ENCODE measurements at places on chromosomes 1 and 21.

DNA sequence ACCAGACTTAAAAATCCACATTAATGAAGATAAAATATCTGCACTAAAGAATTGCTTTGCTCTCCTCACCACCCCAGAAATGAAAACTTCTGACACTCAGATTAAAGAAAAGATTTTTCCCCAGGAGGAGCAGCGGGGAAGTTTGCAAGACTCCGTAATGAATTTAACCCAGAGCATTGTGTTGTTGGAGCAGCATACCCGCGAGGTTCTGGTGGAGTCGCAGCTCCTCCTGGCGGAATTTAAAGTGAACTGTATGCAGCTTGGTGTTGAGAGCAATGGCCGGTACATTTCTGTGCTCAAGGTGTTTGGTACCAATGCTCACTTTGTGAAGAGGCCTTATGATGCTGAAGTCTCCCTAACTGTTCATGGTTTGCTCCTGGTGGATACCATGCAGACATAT lies 46.4 kb downstream of the VPS13D start:
- DNase-seq = no peak

DNA sequence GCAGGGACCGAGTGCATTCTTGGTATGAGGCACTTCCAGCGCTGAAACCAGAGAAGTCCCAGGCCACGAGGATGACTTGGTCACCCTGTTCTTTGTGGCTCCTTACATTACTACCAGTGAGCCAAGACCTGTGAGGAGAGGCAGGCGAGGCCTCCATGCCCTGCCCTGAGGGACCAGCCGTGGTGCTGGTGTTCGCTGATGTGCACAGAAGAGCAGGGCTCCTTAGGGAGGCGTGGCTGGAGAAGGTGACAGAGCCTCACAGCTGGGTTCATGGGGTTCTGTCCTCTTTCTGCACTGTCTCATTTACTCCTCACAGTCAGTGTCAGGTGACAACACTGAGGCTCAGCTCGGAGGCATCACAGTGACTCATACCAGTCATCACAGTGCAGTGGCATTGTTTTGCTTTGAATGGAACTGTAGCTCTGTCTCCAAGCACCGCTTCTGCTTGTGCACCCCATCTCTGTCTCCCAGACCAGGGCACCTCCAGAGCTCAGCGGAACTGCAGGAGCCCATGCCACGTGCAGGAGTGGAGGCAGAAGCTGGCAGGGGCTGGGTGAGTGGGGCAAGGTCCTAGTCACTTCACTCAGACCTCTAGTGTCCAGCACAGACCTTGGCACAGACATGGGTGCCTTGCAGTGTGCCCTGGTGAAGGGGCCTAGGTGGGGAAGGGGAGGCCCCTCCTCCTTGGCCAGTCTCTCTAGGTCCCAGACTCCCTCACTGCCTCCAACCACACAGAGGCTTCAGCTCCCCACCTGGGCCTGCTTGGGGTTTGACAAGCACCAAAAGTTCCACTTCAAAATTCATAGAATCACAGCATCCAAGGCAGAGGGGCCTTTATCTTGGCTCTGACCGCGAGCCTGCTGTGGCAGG lies 310.9 kb downstream of the MATN1 start:
- DNase-seq = no peak

DNA sequence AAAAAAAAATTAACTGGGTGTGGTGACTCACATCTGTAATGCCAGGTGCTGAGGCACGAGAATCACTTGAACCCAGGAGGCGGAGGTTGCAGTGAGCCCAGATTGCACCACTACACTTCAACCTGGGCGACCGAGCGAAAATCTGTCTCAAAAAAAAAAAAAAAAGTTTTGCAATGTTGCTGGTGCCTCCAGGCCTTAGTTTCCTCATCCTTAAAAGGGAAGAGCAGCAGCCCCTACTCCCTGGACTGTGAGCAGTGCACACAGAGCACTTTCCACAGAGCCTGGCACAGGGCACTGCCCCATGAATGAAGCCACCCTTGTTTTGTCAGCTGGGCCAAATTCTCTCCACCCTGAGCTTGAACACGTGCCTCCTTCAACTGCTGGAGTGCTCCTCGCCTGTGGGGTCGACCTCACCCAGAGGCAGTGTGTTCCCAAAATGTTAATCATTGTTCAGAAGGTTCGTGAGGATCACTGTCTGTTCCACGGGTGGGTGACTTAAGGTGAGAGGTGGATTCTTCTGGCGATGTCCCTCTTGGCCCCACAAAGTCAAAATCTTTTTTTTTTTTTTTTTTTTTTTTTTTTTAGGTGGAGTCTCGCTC lies 152.1 kb upstream of the TMEM51 start:
- DNase-seq = no peak

DNA sequence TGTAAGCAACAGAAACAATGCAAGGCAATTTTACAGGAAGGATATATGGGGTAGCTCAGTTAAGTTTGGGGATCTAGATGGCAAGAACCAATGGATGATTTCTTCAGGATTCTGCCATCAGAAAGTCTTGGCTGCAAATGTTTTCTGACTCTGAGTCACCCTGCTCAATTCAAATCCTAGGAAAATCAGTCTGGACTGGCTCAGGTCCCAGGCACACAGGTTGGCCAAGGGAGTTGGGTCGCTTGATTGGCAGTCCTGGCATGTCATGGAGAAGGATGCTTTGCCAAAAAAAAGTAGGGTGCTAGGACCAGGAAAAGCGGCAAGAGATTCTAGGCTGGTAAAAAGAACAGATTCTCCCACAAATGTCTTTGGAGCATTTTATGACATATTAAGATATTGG lies 28.9 kb upstream of the S1PR1 start:
- DNase-seq = no peak

DNA sequence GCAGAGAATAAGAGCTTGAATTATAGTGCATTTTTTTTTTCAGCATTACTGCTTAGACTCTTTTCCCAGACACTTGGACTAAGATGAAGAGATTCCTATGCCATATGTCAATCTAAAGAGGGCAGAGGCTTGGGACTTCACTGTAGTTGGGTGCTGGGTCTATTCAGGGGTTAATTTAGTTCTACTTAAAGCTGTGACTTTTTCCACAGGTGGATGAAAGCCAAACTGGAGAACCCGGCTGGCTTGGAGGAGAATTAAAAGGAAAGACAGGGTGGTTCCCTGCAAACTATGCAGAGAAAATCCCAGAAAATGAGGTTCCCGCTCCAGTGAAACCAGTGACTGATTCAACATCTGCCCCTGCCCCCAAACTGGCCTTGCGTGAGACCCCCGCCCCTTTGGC lies 104.8 kb downstream of the ATP5PO start:
- no peak for DNase-seq

- DNase-seq = no peak
These were observed 140.0 kb upstream of the GRIK3 start for GRCh38 chr1:37174341-37174740.

- no peak for DNase-seq
These were observed 127.6 kb downstream of the C1orf21 start for GRCh38 chr1:184514447-184514846.

DNA sequence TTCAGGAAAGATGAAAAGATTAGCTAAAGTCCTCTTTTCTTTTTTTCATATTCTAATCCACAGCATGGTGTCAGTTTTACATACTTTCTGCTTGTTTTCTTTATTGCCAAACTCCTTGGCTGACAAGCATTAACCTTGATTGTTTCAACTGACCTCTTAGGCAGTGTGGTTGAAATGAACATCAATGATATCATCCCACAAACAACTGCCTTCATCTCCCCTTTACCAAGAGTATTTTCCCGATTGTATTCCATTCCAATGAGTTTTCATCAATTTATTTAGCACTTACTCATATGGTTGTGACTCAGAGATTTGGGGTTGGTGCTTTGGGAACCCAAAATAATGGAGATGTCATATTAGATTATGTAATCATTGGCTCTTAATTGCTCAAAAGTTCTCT lies 71.8 kb downstream of the SPAG17 start:
- DNase-seq = no peak

DNA sequence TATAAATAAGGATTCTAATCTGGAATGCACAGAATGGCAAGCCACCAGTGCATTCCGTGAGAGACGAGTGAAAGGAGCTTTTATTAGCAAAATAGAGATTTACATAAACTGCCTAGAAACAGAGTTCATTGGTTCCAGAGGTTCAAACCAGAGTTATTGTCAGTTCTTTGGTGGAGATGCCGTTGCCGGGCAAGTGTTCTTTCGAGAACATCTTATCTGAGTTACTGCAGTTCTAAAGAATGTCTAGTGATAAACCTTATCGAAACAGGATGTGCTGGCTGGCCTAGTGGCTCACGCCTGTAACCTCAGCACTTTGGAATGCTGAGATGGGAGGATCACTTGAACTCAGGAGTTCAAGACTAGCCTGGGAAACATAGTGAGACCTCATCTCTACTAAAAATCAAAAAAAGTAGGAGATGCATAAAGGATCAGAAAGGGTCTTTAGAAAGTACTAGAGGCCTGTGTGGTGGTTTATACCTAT lies 19.9 kb upstream of the EVI5 start:
- DNase-seq = no peak

- no peak for DNase-seq
These were observed 185.2 kb downstream of the C1orf94 start for GRCh38 chr1:34361781-34362357.

- peak; percentile 47 for DNase-seq
These were observed 28.6 kb downstream of the AKNAD1 start for GRCh38 chr1:108828074-108828961.

GRCh38 chr1:173628888-173629287 lies 6.2 kb upstream of the TEX50 start:
- no peak for DNase-seq

- no peak for DNase-seq
These were observed 34.1 kb downstream of the CDCP2 start for GRCh38 chr1:54118704-54119103.

DNA sequence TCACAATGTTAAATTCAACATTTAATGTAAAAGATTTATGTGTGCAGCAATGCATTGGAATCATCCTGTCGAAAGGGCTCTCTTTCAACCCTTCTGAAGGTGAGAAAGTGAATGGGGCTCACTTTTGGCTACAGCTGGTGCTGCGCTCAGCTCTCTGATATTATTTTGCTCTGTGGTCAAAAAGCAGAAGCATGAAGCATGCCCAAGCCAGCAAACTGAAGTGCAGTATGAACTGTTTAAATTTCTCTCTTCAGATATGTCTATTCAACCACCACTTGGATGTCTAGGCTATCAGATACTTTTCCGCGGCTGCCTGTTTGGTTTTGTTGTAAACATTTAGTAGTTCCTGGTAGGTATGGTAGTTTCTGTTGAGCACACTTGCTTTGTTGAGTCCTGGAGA lies 216.9 kb upstream of the TMPRSS15 start:
- no peak for DNase-seq

- peak; percentile 39 for DNase-seq
These were observed 7.3 kb upstream of the UMODL1 start for GRCh38 chr21:42063571-42064521.

- no peak for DNase-seq
These were observed 14.6 kb downstream of the STRIP1 start for GRCh38 chr1:110048923-110049601.

Data from activated CD4-positive, alpha-beta T cell treated with anti-CD3 and anti-CD28 coated beads for 24 hours (primary cell).